Fibroblast of skin of scalp (primary cell): ENCODE measurements at places on chromosomes 13 and 19.
A peak's percentile ranks its signal among the peaks of the same experiment; 100 is the strongest.

DNA sequence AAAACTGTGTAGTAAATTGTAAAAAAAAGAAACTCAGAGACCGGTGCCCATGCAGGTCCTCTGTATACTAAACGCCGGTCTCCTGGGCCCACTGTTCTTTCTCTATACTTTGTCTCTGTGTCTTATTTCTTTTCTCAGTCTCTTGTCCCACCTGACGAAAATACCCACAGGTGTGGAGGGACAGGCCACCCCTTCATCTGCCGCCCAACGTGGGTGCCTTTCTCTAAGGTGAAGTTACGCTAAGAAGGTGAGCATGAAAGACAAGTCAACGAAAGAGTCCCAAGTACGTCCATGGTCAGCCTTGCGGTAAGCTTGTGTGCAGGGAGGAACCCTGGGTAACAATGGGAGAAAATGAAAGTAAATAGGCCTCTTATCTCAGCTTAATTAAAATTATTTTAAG, 48.0 kb upstream of the WASF3 start:
- no peak for DNase-seq

DNA sequence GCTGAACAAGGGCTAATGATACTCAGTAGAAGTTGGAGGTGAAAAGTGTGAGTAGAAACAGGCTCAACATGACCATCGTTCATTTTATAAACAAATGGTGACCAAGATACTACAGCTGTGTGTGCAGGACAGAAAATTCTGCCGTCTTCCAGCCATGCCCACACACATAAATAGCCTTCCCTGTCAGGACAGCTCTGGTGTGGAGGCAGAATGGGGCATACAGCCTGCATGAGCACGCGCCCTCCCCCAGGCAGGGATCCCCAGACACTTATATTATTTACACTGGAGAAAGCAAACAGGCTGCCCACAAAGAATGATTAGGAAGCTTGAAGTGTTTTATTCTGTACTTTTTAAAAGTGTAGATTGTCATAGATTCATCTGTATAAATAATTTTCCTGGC, 20.4 kb downstream of the GJA3 start:
- no peak for DNase-seq

- no peak for DNase-seq
Measured at GRCh38 chr13:84702174-84702573, 819.9 kb upstream of the SLITRK1 start.

GRCh38 chr19:44590245-44591059, 22.9 kb upstream of the IGSF23 start:
- no peak for DNase-seq

DNA sequence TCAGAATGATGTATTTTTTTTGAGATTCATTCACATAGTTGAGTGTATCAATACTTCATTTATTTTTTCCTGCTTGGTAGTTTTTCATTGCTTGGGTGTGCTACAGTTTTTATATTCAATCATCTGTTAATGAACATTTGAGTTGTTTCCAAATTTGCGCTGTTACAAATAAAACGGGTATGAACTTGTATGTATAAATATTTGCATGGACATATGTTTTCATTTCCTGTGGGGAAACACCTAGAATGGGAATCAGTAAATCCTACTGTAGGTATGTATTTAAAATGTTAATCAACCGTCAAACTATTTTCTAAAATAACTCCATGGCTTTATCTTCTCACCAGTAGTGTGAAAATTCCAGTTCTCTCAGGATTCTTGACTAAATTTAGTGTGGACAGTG, 826.3 kb downstream of the EFNB2 start:
- no peak for DNase-seq

GRCh38 chr19:18972301-18972811, 31.3 kb upstream of the HOMER3 start:
- DNase-seq, result no peak

- DNase-seq, result peak; percentile 90
Measured at GRCh38 chr13:50323440-50324065, 308.3 kb downstream of the KCNRG start.

GRCh38 chr19:29315556-29316190, 102.7 kb upstream of the UQCRFS1 start:
- no peak for DNase-seq

- DNase-seq, result no peak
Measured at GRCh38 chr13:107277911-107278310, 710.0 kb upstream of the ARGLU1 start.

- no peak for DNase-seq
Measured at GRCh38 chr13:75581874-75582640, 32.5 kb downstream of the UCHL3 start.

GRCh38 chr13:48403913-48404312, 9.0 kb downstream of the LPAR6 start:
- DNase-seq, result no peak

DNA sequence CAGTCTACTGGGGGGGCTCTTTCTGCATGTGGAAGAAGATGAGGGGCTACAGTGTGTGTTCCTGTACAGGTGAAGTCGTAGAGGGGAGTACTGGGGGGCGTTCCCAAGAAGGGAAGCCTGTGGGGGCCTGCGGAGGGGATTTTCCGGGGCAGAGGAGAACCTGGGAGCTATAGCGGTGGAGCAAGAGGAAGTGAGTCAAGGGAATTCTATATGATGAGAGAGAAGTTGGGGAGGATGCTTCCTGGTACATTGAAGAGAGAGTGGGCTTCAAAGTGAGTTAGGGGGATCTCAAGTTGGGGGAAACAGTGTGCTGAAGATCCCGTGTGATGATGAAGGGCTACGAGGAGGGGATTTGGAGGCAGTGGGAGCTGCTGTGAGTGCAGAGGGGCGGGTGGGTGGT, 1.9 kb upstream of the CACNG8 start:
- no peak for DNase-seq

GRCh38 chr19:840519-841206, at the start of gene PRTN3:
TSS of gene PRTN3 (plus strand) at chr19:840999. CDS start at chr19:841009, 10 bp downstream.
- DNase-seq, result no peak

DNA sequence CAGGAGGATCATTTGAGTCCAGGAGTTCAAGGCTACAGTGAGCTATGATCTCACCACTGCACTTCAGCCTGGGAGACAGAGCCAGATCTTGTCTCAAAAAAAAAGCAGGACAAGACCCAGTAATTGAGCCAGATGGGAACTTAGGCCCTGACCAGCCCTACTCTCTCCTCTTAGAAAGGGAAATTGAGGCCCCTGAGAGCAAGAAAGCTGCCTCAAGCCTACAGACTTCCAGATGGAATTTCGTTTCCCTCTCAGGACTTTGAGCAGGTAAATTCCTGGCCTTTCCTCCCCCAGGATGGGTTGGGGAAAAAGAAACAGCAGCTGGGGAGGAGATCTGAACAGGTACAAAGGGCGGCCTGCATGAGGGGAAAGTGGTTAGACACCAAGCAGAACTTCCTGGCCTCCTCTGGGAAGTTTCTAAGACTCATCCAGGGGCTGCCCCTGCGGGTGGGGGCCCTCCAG, 3.6 kb upstream of the BCL3 start:
- no peak for DNase-seq

DNA sequence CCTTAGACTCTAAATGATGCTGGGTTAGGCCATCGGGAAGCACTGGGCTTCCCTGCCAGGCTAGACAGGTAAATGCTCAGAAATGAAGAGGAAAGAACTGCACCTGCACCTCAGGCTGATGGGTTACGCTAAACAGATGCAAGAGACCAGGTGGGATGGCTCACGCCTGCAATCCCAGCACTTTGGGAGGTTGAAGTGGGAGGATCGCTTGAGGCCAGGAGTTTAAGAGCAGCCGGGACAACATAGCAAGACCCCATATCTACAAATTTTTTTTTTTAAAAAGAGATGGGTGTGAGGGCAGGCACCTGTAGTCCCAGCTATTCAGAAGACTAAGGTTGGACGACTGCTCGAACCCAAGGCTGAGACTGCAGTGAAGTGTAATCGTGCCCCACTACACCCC, 634.7 kb downstream of the UQCRFS1 start:
- DNase-seq, result no peak

GRCh38 chr19:29539131-29539530, 13.3 kb downstream of the VSTM2B start:
- no peak for DNase-seq

- peak; percentile 7 for DNase-seq
Measured at GRCh38 chr13:66468656-66469055, 761.5 kb downstream of the PCDH9 start.

GRCh38 chr19:30739394-30739793, 367.2 kb downstream of the ZNF536 start:
- no peak for DNase-seq

GRCh38 chr19:36152352-36153091, at the start of gene COX7A1:
TSS of gene COX7A1 (minus strand) at chr19:36152447. CDS start at chr19:36152407, 40 bp downstream.
- DNase-seq, result peak; percentile 29

- no peak for DNase-seq
Measured at GRCh38 chr13:50915565-50915964, 6.0 kb downstream of the RNASEH2B start.

DNA sequence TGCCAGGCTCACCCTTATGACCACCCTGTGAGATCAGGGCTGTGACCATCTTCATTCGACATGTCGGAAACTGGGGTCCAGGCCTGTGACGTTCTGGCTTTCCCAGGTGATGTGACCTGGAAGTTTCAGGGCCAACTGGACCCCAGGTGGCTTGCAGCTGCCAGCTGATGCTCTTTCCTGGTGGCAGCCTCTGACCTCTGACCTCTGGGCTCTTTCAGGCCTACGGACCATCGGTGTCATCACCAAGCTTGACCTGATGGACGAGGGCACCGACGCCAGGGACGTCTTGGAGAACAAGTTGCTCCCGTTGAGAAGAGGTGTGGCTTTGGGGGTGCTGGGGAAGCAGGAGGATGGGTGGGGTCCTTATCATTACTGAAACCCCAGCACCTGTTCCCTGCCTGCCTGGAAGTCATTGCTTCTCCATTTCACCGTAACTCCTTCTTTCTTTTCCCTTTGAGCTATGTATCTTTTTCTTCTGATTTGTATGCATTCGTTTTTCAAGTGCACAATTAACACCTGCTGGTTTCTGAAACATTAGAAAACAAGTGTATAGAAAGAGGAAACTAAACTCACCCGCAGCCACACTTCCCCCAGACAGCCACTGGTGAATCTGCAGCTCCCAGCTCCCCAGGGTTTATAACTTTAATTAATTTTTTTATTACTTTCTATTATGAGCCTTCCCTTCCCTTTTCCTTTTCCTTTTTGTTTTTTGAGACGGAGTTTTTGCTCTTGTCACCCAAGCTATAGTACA, 58.9 kb downstream of the TMED1 start:
- no peak for DNase-seq

- DNase-seq, result no peak
Measured at GRCh38 chr19:2976609-2977000, 759 bp upstream of the TLE6 start.

DNA sequence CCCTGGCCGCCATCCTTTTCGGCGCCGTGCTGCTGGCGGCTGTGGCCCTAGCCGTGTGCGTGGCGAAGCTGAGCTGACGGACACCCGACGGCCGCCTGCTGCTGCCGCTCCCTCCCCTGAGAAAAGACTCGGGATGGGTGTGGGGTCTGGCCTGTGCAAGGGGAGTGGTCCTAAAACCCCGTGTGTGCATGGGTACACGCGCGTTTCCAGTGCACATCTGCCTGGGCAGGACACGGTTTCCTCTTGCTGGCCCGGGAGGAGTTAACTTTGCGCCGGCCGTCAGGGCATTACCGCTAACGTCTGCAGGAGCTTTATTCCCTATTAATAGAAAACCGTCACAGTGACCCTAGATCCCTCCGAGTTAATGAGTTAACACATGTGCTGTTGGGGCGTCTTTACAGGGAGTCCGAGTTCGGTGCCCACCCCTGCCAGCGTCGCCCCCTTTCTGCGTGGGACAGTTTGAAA, 1.3 kb downstream of the RGS9BP start:
- DNase-seq, result no peak

DNA sequence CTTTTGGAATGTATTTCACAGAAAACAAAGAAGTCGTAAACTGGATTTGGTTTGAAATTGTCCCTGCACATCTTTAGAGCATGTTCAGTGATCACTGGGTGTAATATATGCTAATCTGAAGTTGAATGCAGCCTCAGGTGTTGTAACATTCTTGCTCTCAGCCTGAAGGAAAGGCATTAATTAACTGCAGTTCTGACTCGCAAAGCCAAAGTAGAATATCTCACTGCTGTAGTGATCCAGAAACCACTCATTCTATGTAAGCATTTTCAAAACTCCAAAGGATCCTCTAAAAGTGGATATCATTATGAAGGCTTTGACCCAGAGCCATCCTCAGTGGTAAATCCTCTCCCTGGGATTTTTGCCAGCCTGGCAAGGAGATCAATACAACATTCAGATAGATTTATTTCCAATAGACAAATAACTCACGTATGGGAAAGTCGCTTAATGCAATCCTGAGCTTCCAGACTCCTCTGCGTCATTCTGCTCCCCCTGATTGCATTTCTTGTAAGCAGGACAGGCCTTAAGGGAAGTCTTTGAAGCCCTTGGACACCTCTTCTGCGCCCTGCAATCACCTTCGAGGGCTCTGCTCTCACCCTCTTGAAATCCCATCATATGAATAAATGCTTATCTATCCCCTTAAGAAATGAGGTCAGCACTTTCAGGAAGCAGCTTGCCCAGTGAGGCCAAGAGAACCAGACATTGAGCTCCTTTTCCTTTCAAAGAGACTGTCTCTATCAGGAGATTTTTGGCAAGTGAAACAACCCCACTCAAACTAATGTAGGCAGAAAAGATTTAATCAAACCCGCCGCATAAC, 301.7 kb upstream of the NBEA start:
- DNase-seq, result no peak

GRCh38 chr19:13083627-13084026, 19.0 kb downstream of the LYL1 start:
- peak; percentile 69 for DNase-seq

DNA sequence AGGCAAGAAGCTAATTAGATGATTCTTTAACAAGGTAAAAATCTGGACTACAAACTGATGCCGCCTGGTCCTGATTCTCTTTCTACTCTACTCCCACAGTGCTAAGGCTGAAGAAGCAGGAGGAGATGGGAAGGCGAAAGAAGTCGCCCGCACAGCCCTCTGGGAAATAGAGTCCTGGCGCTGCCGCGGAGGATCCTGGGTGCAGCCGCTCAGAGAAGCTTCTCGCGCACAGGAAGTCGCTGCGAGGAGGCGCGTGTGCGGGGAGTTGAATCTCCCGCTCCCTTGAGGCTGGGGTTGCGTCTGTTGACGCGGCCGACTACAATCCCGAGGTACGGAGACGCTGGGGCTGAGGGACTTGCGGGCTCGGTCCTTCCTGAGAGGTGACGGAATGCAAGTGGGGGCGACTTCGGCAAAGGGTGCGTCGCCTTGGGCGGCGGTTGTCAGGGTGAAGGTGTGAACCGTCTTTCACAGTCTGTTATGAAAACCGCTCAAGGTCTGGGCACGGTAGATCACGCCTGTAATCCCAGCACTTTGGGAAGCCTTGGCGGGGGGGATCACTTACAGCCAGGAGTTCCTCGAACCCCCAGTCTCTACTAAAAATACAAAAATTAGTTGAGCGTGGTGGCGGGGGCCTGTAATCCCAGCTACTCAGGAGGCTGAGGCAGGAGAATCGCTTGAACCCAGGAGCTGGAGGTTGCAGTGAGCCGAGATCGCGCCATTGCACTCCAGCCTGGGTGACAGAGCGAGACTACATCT, at the start of gene ZNF473:
TSS of gene ZNF473 (plus strand) at position 212 of the 756 bp plus-strand sequence. CDS start 5,078 bp downstream, outside the sequence.
- peak; percentile 96 for DNase-seq

DNA sequence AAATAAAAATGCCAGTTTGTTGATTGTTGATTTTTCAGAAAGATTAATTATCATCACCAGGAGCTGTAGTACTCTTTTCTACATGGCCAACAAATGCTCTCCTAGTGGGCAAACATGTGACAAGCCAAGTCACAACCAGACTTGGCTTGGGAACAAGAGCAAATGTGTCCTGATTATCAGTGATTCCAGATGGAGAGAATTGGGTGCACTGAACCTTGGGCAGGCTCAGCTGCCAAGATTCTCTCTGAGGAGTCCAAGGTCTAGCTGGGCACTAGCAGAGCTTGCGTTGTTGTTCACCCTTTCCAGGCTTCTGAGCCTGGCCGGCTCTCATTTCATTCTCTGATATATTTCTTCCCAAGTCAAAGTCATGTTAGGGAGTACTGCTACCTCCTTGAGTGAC, 27.3 kb upstream of the GPI start:
- DNase-seq, result no peak
